Inflammatory macrophage treated with lipopolysaccharide for 4 hours (primary cell): ENCODE measurements at places on chromosomes 4 and X.

GRCh38 chr4:25567253-25567652 lies 88.4 kb upstream of the SLC34A2 start:
- no peak for DNase-seq

DNA sequence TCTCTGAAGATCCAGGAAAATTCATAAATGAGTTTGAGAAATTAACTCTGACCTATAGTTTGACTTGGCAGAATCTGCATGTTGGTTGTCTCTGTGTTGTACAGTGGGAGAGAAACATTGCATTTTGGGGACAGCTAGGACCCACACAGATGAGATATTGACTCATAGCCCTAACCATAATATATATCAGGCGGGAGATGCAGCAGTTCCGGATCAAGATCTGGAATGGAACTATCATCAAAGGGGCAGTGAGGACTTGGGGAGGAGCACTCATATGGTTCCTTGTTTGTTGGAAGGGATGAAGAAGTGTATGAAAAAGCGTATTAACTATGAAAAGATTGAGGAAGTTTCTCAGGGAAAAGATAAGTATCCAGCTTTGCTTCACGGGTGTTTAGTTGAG lies 14.0 kb downstream of the CXCL2 start:
- DNase-seq: peak; percentile 48

DNA sequence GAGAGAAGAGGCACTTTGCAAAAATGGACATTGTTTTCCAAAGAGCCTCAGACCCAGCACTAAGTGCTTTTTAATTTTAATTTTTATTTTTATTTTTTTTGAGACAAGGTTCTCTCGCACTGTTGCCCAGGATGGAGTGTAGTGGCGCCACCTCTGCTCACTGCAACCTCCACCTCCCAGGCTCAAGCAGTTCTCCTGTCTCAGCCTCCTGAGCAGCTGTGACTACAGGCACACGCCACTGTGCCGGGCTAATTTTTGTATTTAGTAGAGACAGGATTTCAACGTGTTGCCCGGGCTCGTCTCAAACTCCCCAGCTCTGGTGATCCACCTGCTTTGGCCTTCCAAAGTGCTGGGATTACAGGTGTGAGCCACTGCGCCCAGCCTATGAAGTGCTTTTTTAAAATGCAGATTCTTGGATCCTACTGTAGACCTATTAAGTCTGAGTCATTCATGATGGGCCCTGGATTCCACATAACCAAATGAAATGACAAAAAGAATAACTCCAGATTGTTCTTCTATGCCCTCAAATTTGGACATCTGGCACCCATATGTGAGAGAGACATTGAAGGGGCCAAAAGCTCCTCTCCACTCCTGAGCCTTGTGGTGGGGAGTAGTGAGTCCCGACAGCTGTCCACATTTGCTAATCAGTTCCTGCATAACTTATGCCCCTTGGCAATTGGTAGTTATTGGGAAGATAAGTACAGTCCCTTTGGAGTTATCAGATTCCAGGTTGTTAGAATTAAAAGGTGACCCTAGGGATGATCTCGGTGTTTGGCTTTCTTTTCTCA lies 3.6 kb downstream of the NOCT start:
- DNase-seq: no peak

GRCh38 chr4:306551-306961 lies 1.3 kb upstream of the ZNF732 start:
- DNase-seq: no peak

GRCh38 chrX:4450177-4450576 lies 736.7 kb upstream of the PRKX start:
- no peak for DNase-seq

DNA sequence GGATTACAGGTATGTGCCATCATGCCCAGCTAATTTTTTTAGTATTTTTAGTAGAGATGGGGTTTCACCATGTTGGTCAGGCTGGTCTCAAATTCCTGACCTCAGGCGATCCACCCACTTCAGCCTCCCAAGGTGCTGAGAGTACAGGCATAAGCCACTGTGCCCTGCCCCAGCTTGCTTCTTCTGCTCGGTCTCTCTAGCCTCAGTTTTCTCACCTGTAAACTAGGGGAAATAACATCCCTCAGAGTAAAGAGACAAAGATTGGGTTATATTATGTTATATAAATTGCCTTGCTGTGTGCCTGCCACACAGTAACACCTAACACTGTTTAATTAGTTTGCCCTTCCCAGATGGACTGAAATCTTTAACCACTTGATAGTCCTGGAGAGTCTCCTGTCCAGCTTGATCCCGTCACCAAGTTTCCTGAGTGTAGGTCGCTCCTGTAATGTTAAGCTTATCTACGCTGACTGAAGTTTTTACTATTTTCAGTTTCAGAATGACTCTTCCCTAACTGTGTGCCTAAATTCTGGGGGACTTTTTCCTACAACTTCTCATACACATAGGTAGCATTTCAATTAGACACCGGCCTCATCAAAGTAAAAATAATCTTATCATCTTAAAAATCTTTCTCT lies 412.7 kb upstream of the TENM3 start:
- DNase-seq: no peak

- no peak for DNase-seq
These were observed 73.7 kb downstream of the SPCS3 start for GRCh38 chr4:176393306-176394013.

DNA sequence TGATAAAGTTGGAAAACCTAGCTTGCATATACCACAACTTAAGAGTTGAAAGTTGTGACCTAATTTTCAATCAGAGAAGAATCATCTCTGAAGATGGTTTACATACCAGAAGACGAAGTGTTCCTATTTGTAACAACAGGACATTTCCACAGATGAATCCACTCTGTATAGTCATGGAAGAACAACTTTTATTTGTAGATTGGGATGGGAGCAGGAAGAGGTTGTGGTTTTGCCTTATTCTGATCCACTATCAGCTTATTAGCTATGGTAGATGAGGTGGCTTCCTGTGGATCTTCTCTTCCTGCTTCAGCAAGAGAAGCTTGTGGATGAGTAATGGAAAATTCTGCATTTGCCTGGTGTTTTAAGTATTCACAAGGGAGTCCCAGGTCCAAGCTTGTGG lies 18.6 kb upstream of the SUPT20HL1 start:
- DNase-seq: no peak

DNA sequence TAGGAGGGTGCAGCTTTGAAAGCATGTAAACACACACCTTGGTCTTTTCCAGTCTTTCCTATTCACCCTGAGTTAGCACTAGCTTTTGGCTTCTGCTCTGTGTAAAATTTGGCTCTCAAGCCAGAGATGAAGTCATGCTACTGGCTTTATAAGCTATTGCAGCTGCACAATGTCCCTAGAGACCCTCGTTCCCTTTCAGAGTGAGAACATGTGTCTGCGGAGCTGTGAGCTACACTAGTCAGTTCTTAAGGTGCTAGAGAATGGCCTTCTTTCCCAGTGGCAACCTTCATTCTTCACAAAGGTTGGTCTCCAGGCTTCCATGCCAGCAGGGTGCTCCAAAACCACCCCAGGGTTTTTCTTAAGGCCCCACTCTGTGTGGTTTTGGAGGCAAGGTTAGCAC lies 199.1 kb downstream of the SPATA18 start:
- no peak for DNase-seq

- no peak for DNase-seq
These were observed 54.7 kb downstream of the DKK2 start for GRCh38 chr4:106981431-106981830.

- no peak for DNase-seq
These were observed 942 bp upstream of the APLN start for GRCh38 chrX:129655547-129656249.

DNA sequence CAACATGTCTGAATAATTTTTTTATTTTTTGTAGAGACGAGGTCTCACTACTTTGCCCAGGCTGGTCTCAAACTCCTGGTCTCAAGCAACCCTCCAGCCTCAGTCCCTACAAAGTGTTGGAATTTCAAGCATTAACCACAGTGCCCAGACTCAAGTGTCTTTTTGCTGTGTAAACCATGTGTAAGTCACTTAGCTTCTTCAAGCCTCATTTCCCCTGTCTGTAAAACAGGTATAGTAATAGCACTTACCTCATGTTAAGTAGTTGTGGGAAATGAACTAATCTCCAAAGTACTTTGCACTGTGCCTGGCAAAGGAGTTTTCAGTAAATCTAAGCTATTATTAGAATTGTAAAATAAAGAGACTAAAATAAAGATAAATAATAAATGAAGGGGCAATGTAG lies 35.7 kb downstream of the STBD1 start:
- no peak for DNase-seq

GRCh38 chrX:78708262-78708661 lies 39.3 kb upstream of the LPAR4 start:
- peak; percentile 53 for DNase-seq

- DNase-seq: no peak
These were observed 51.1 kb downstream of the SEC24D start for GRCh38 chr4:118784776-118785175.

DNA sequence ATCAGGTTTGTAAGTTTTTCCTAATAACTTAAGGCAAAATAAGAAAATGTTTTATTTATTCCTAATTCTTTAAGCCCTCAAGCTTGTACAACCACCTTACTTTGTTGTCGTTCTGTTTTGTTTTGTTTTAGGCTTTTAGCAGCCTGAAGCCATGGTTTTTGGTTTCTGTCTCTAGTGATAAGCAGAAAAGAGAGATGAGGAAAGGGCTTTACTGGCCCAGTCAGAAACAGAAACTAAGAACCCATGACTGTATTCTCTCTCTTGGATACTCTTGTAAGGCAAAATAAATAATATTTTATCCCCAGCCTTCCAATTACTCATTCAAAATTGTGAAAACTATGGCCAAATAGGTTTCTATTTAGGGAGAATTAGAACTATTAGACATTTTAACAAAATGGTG lies 29.4 kb downstream of the TBC1D19 start:
- peak; percentile 21 for DNase-seq

DNA sequence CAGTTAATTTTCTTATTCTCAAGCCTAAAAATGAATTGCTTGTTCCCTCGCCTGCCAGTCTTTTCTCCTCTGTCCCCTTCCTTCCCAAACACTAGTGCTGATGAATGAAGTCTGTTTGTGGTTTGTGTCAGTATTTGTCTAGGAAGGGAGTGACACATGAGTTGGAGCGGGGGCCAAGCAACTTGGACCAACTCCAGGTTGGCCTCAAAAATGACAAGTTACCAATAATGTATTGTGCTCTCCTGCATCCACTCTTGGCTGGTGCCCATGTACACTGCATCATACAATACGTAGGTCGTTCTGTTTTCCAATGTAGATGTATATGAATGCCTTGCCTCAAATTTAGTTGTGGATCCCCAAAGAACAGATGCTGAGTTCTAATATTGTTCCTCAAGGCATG lies 223.0 kb upstream of the GPC4 start:
- no peak for DNase-seq

DNA sequence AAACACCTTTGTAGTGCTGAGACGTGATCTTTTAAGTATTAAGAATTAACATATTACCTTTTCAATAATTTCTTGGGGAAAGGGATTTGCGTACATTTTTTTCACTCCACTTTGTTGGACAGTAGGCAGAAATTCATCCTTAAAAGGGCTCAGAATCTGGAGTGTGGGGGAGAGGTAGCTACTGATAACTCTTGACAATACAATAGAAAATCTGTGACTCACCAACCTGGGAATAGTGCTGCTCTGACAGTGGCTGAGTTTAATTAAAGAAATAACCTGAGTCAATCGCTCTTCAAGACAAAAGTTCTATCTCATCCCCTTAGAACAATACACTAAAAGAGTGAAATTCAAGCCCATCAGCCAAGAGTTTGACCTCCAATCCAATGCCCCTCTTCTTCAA lies 60.2 kb downstream of the SLC9A7 start:
- DNase-seq: no peak

GRCh38 chrX:129622757-129623301 lies 31.9 kb downstream of the APLN start:
- no peak for DNase-seq

DNA sequence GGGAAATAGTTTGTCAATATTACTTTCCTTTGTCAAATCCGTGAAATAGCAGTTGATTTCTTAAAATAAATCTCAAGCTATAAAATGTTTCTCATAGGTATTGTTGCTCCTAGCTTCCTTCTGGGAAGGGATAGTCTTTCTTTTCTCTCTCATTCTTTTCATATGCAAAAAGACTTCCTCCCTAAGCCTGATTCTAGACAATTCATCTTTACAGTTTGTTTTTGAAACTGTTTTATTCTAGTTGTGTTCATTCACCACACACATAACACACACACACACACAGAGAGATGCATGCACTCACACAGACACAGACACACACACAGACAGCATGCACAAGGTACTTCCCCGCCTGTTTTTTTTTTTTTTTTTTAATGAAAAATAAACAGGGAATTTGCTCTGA lies 18.2 kb downstream of the GLRA3 start:
- DNase-seq: no peak

GRCh38 chr4:8457646-8458252 lies 17.2 kb downstream of the TRMT44 start:
- no peak for DNase-seq

DNA sequence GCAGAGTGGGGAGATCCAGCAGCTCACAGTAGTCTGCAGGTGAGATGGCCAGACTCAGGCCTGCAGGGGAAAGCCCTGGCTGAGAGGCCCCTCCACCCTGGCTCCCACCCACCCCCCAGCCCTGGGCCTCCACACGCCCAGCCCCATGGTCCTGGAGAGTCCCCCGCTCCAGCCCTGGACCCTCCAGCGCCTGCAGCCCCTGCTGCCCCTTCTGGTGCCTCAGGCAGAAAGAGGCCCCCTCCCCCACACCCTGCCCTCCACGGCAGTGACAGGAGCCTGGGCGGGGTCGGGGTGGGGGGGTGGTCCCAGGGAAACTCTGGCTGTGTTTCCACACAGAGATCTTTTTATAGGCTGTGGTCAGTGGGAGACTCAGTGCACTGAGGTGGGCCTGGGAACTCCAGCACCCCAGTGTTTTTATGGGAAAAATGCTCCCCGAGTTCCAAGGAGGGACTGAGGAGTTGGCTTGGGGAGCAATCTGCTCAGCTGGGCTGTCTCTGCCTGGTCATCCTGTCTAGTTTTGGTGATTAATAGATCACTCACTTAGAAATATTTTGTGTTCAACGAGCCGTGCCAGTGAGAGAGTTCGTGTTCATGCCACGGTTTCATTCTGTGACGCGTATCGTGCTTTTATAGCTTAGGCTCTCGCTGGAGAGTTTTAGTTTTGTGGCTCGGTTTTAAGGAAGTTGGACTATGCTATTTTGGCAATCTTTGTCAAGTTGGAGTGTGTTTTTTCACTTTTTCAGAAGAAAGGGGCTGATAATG lies 53.1 kb upstream of the HGFAC start:
- DNase-seq: peak; percentile 85

DNA sequence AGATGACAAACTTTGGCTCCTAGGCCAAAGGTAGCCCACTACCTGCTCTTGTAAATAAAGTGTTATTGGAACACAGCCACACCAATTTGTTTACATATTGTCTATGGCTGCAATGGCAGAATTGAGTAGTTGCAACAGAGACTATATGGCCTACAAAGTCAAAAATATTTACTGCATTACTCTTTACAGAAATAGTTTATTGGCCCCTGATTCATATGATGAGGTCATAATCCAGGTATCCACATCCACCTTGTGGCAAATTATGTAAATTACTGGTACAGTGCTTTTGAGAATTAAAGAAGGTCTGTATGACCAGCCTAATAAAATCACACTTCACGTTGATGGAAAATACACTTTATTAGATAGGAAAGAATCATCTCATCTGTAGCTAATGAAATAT lies 337.0 kb upstream of the DDX53 start:
- DNase-seq: no peak
